Activated CD4-positive, alpha-beta memory T cell treated with anti-CD3 and anti-CD28 coated beads for 36 hours (primary cell): ENCODE measurements at places on chromosomes 4 and X. TPM values are rescaled to one million over a fixed set of nuclear protein-coding genes. Genes with fewer than 3 reads are reported as not detected.

GRCh38 chrX:1546691-1547251 is 9.8 kb upstream of the P2RY8 start:
- no peak for DNase-seq

- DNase-seq: no peak
These were observed 41.9 kb downstream of the GPC3 start for GRCh38 chrX:133943507-133943906.

The TMEM156 gene
- 28.4 TPM for total RNA-seq

DNA sequence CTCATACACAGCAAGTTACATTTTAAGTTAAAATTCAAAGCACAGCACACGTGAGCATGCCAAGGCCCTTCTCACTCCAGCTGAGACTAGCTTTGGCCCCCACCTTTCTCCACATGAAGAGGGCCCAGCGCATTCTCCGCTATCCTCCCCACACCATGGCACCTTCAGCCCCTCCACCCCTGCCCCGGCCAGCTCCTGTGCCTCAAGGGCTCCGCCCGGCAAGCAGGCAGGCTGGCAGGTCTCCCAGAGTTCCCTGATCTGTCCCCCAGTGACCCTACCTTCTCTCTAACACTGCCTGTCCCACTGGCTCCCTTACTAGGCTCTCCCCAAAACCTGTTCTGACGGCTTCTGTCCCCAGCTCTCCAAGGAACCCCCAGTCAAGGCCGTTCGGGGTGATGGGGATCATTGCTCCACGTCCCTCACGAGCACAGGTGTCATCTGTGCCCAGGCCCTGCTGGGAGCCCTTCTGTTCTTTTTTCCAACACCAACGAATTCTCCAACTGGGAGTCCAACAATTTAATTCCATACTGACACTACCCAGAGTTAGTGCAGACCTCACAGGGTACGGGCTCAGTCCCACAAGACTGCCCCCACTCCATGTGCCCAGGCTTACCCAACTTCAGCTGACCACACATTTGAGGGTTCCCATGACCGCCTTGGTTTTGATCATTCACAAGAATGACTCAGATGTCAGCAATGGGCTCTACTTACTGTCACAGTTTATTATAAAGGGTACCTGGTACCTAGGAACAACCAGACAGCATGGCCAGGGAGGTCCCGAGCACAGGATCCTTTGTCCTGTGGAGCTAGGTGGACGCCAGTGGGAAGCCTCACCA is 4.2 kb downstream of the LETM1 start:
- no peak for DNase-seq

DNA sequence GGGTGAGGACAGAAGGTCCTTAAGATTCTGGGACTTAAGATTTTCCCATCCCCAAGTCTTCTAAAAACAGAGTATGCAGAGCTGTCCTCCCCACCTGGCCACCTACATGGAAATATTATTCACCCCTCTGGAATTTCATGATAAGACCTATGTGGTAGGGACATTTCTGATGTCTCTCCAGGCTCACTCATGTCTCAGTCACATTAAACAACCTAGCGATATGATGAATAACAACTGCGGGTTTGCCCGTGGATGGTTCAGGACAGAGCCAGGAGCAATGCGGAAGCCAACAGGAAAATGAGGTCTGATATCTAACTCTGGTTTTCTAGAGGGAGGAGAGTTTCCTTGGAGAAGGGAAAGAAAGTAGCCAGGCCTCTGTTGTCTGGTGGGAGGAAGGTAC is 47.4 kb downstream of the TEX13A start:
- no peak for DNase-seq

The RPA4 gene
- total RNA-seq: 0.48 TPM

The SSX2 gene
- not detected for total RNA-seq

DNA sequence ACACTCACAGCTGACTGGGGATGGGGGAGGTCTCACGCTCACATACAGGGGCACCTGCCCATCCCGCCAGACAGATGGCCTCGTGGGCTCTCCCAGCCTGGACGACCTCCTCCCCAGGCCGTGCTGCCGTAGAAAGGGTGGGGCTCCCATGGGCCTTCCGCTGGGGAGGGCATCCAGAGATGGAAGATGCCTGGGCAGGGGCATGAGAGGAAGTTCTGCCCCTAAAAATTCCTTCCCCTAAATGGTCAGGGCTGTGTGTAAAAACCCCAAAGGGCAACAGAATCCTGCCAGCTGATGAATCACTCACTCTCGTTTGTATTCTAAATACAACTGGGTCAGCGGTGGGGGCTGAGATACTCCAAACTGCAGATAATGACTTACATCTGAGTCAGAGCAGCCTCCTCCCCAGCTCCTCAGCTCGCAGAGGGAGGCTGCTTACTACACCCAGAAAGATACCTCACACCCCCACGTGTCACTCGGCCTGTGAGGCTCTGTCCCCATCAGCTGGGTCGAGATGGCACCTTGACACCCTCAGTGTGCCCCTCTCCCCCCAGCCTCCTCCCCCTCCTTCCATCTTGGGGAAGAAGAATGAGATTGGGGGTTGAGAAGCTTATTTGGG is 10.1 kb downstream of the WDR1 start:
- peak; percentile 90 for DNase-seq

DNA sequence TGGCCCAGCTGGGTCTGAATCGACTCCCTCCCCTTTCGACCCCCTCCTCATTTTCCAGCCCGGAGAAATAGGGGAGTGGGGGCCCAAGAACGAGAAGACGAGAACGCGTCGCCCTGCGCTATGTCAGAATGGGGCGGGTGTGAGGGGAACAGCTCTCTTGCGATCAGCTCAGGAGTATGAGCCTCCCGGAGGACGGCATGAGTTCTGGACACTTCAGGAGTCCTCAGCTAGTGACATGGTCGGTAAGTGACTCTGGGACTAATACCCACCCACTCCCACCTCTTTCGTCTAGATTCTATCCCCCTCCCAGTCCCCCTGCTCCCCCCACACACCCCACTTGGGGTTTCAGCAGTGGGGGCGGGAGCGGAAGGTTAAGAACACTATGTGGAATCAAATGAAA is 944 bp downstream of the KLF8 start:
- DNase-seq: no peak
